ENCODE measurements at places on chromosomes 2 and 18.
A peak's percentile ranks its signal among the peaks of the same experiment; 100 is the strongest.

DNA sequence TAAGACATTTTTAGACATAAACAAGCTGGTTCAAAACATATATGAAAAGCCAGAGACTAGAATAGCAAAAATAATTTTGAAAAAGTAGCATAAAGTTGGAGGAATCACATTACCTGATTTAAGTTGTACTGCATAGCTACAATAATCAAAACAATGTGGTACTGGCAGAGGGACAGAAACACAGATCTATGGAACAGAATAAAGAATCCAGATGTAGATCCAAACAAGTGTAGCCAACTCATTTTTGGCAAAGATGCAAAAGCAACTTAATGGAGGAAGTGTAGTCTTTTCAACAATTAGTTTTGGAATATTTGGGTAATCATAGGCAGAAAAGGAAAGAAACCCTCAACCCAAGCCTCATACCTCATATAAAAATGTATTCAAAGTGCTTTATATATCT is 278.7 kb upstream of the ZNF521 start:
- DNase-seq: no peak

DNA sequence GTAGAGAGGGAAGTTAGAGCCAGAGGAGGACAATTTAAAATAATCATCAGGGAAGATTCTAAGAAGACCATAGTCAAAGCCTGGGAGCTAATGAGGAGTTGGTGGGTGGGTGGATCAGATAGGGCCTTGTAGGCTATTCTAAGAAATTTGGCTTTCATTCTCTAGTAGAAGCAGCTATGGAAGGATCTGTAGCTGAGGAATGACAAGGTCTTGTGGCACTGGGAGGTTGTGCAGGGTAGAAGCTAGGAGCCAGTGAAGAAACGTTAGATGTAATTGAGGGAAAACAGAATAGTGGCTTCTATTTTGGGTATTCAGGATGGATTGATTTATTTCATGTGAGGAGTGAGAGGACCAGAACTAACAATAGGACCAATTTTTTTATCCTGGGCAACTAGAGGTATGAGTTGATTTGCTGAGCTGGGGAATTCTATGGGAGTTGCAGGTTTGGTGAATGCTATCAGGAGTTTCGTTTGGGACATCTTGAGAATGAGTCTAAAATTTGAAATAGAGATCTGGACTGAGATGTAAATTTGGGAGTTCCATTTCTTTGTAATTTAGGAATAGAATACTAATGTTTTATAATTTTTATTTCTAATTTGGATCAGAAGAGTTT is 371.9 kb downstream of the PARD3B start:
- DNase-seq: no peak

GRCh38 chr2:38907743-38908562 is 18.3 kb downstream of the ARHGEF33 start:
- no peak for DNase-seq

- no peak for DNase-seq
These were observed 1.9 kb upstream of the SYT4 start for GRCh38 chr18:43279015-43279744.

DNA sequence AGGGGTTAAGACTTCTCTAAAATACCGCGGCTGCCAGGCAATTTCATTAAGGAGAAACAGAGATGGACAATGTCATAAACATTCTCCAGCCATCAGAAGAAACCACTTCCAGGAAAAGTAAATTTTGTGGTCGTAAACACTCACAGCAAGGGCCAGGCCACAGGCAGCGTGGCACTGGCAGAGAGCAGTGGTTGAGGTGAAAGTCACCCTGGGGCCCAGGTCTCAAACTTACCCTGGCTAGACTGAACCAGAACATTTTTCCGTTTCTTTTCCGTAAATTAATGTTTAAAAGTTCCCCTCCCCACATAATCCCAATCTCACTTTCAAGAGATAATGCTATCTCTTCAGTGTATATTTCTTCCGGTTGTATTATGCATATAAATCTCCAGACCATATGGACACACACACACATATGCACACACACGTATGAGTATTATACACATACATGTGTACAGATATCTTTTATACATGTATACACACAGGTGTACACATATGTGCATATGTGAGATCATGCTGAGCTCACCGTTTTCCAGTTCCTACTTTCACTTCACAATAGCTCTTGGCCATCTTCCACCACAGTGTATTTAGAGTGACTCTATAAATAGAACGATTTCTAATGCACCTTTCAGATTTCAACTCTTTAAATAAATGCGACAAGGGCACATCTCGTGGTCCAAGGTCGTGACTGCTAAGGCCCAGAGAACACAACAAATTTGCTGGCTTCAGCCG is 90.1 kb downstream of the MALT1 start:
- no peak for DNase-seq

DNA sequence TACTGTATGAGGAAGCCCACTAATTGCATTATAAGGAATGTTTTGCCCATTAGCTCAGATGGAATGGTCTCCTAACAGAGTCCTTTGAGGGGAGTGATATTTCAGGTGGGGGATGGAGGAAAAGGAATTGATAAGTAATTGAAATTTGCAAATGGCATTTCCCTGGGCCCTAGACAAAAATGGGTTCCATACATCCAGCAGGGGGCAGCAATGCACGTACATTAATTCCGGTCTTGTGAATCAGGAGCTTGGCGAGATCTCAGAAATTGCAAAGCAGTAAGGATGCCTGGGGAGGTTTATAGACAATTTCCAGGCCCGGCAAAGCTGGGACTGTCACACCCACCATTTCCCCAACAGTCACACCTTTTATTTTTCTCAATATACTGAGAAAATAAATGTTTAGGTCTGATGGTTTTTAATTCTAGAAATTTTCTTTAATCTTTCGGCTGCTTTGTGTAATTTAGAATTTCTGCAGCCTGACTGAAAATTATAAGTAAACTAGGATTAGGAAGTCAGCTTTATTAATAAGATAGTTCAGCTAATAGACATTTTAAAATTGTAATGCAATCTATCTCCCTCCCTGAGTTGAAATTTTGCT is 122.8 kb downstream of the LYPD1 start:
- peak; percentile 36 for DNase-seq

DNA sequence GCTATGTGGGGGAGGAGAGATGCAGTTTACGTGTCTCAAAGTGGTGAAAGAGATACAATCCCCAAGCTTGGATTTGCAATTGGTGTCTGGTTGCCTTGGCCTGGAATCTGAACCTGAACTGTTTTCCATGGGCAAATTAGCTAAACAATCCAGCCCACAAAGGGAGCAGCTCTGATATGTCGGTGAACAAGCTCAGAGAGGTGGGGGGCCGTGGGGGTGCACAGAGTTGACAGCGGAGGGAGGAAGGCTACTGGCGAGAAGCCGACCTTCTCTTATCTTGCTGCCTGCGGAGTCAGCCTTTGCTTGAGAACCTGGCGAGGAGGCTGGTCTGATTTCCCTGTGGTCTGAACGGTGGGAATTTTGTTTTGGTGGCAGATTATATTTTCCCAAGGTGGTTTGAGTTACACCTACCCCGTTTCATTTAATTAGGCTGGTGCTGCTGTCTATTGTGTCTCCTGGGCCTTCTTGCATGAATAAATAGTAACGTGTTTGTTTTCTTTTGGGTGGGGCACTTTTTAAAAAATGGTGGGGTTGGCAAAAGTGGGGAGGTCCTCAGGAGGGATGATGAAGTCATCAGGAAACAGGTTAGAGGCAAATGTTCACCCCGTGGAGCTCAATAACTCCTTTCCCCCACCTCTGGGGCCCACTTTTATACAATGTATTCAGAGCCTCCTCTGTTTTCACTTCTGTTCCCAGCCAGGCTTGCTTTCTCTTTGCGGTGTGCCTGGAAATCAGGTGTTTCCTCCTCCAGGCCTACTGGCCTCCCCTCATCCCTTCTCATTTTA is 80.9 kb upstream of the IGFBP5 start:
- no peak for DNase-seq

DNA sequence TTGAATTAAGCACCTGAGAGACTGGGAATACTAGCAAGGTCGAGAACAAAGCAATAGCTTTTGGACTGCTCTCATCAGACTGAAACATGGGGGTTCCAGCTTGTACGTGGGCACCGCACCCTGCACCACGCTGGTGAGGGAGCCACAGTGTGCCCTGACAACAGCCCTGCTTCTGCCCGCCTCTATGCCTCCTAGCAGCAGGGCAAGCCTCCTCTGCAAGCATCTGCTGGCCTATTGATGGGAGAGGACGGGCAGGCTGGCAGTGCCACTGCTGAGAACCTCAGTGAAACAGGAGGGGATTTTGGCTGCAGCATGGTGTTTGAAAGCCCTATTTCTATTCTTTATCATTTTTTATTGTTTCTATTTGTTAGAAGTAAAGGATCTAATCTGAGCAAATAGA is 146.1 kb upstream of the OTOS start:
- no peak for DNase-seq

DNA sequence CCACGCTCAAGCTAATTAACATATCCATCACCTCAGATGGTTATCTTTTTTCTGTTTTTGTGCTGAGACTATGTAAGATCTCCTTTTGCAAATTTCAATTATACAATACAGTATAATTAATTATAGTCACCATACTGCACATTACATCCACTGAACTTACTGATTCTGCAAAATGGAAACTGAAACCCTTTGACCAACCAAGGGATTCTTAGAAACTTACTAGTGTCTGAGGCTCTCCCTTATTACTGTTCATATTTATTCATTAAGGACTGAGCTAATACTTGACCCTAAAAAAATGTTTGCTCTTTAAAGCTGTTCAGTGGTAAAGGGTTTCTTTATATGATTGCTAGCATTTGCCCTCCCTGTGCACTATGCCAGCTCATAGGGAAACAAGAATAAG is 50.7 kb downstream of the ADAM23 start:
- no peak for DNase-seq

All from HCT116 (cell line).